HS-27A (cell line): ENCODE measurements at places on chromosomes 12 and 14.

DNA sequence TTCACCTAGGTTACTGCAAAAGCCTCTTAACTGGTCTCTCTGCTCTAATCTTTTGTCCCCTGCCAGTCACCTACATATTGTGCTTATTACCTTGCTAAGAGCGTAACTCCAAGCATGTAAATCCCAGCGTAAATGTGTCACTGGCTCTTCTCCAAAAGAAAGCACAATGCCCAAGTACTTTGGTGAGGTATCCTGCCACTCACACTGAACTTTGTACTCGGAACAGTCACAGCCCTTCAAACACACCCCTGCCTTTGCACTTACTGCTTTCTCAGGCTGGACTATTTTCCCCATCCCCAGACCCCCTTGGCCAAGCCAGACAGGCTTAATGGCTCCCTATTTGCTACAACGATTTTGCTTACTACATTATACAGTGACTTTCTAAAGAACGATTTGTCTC is 31.7 kb downstream of the GALNT4 start:
- DNase-seq = no peak

DNA sequence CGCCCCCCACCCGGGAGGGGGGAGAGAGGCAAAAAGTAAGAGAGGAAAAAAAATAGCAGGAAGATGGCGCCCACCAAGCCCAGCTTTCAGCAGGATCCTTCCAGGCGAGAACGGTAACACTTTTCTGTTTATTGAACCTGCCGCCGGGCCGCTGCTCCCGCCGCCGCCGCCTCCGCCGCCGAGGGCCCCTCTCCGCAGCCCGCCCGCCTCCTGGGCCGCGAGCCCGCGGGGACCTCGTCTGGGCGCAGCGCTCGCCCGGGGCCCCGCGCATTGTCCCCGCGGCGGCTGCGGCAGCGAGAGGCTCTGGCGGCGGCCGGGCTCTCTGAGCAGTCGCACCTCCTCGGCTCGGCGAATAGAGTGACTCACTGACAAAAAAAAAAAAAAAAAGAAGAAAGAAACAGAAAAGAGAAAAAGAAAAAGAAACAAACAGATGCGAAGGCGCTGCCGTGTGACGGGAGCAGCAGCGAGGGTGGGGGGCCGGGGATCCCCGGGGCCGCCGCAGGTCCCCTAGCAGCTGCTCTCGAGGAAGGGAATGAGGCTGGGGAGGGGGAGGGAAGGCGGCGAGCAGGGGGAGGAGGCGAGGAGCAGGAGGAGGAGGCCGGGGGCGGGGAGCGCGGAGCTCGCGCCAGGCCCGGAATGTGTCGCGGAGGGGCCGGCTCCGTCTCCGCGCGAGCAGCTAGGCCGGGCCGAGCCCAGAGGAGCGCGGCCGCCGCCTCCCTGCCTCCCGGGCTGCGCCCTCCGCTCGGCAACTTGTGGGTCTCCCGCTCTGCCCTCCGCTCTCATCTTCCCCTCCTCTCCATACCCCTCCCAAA is 781 bp downstream of the NPAS3 start:
- peak; percentile 4 for DNase-seq

- no peak for DNase-seq
These were observed 2.0 kb upstream of the STON2 start for GRCh38 chr14:81402123-81402495.

- DNase-seq = no peak
These were observed 668 bp downstream of the RAPGEF3 start for GRCh38 chr12:47757840-47758583.

- no peak for DNase-seq
These were observed 58.5 kb upstream of the HIF1A start for GRCh38 chr14:61636779-61637178.

DNA sequence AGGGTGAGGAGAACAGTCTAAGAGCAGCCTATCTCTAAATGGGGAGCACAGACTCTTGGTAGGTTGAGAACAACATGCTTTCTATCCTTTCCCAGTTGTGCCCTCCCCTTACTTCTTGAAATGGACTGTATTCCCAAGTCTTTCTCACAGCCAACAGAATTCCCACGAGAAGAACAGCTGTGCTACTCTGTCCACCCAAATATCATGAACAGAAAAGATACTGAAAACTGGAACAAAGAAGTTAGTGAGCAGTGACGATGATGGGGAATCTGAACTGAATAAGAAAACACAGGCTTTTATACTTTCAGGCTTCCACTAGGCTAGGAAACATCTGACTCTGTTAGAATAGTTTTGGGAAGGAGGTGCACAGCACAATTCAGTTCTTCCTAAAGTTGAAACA is 3.4 kb downstream of the NACA start:
- DNase-seq = no peak

- no peak for DNase-seq
These were observed 29.2 kb downstream of the TMTC1 start for GRCh38 chr12:29754235-29755189.

- no peak for DNase-seq
These were observed at the start of gene TMEM229B for GRCh38 chr14:67487937-67488893. TMEM229B (minus strand) TSS chr14:67488721; CDS start chr14:67473923, 14,798 bp downstream.

- no peak for DNase-seq
These were observed 266.4 kb downstream of the LRFN5 start for GRCh38 chr14:41872931-41873685.

DNA sequence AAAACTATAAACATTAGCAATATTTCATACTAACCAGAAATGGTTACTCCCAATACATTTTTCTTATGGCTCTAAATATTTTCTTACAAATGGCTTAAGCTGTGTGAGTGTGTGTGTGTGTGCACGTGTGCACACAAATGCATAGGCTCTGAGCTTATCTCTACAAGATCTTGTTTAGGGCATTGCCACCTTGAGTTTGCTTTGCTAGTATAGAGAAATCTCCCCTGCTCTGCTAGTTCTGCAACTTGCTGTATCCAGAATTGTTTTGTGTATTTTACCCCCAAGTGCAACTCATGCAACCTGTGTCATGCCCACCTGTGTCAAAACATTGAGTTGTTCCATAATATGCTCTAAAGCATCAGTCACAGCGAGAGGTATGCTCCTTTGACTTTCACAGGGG is 72.5 kb upstream of the DUSP6 start:
- no peak for DNase-seq

DNA sequence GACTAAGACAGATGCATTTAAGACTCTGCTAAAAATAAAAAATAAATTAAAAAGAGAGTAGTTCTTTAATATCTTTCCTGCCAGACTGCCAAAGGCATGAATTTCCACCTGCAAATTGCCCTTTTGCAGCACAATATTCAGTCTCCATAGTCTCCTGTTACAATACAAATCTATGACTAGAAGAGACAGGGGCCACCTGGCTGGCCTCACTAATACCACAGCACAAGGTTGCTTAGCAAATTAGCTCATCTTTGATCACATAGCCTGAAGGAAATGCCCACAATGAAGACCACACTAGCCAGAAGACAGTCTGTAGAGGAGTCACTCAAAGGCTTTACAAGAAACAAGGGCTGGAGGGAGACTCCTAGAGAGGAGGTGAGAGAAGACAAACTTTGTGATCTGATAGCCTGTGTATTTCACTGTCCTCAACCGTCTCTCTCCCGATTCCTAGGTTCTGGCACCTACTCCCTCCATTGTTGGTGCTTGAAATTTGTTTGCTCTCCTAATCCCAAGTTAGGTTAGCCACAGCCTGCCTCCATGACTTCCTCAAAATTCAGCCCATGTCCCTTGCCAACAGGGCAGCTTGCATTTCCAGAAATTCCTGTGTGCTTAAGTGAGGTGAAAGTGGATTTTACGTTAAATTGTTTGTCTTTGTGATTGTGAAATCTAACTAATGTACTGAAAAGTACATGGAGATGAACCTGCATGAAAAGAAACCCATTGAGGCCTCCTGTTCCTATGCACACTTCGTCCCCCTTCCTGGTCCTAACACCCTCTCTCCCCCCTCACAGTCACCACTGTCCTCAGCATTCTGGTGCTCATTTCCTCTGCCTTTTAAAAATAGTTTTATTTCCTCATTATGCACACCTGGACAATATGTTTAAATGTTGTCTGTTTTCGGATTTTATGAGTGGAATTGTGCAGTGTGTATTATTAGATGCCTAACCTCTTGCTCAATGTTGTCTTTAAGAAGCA is 88.7 kb upstream of the PLXNC1 start:
- DNase-seq = no peak

DNA sequence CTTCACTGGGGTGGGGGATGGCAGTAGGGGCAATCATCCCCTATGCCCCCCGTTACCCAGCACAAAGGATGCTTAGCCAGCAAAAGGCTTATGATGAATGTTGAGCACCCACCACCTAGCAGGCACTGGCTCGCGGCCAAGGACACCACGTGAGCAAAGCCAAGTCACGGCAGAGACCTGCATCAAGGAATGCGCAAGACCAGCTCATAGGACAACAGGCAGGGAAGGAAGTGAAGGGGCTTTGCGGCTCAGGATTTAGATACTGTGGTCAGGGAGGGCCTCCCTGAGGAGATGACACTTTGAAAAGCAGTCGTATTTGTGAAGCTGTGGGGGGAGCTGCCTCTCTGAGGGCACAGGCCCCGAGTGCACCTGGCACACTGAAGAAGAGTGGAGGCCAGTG is 32.8 kb downstream of the SH2B3 start:
- DNase-seq = no peak

- DNase-seq = no peak
These were observed 1158.4 kb upstream of the TMEM132C start for GRCh38 chr12:127108360-127109215.

GRCh38 chr12:49260571-49261363 is 4.1 kb upstream of the TUBA1C start:
- no peak for DNase-seq

- DNase-seq = no peak
These were observed 335.6 kb downstream of the SNAPC1 start for GRCh38 chr14:62097824-62098223.

DNA sequence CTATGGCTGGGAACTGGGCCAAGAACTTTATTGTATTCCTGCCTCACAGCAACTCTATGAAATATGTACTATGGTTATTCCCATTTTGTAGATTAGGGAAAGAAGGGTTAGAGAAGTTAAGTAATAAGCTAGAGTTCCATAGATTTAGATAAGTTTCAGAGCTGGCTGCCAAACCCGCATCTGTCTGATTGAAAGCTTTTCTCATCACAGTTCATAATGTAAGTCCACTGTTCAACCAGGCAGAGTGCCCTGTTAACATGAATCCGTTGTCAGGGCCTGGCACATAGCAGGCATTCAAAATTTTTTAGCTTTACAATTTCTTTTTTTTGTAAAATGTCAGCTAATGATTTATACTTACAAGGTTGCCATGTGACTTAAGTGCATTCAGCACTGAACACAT is 467.3 kb downstream of the NRXN3 start:
- no peak for DNase-seq

DNA sequence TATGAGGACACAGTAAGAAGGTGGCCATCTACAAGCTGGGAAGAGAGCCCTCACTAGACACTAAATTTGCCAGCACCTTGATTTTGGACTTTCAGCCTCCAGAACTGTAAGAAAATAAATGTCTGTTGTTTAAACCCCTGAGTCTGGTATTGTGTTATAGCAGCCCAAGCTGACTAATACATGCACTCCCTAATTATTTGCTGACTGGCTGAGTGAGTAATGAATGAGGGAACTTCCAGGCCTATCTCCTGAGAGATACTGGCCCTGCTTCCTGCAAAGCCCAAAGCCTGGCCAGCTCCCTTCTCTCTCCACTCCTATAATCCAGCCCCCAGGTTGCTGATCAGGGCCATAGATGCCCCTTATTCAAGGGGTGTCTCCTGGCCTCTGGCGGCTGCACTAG is 120.0 kb upstream of the NOS1 start:
- DNase-seq = no peak

DNA sequence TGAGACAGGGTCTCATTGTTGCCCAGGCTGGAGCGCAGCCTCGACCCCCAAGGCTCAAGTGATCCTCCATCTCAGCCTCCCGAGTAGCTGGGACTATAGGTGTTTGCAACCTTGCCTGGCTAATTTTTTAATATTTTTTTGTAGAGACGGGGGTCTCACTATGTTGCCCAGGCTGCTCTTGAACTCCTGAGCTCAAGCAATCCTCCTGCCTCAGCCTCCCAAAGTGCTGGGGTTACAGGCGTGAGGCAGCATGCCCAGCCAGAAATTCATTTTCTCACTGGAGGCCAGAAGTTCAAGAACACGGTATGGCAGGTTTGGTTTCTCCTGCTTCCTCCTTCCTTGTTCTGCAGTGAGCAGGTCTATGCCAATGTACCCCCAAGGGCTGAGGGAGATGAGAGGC is 3.7 kb downstream of the RNASE1 start:
- no peak for DNase-seq

- no peak for DNase-seq
These were observed 5.7 kb upstream of the FAIM2 start for GRCh38 chr12:49909356-49909755.

- no peak for DNase-seq
These were observed 16.8 kb upstream of the FOS start for GRCh38 chr14:75261820-75262219.

GRCh38 chr12:111925171-111925570 is 83.1 kb downstream of the MAPKAPK5 start:
- no peak for DNase-seq

DNA sequence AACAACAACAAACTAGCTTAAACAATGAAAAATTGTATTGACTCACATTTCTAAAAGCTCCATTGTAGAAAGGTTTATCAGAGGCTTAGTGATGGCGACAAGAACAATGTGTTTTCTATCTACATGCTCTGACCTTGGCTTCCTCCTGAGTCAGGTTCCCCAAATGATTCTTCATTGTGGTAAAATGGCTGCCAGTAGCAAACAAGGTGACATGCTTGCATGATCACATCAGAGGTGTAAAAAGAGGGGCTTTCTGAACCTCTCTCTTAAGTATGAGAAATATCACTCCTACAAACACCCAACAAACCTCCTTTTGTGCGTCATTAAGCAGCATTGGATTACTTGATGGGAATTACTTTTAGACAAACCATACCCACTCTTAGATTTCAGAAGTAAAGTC is 252.4 kb upstream of the SYT1 start:
- no peak for DNase-seq

- DNase-seq = no peak
These were observed 660 bp upstream of the MCRS1 start for GRCh38 chr12:49568442-49569162.

GRCh38 chr12:93447555-93448290 is 6.0 kb upstream of the UBE2N start:
- DNase-seq = no peak

GRCh38 chr12:4286228-4286627 is 12.7 kb downstream of the CCND2 start:
- DNase-seq = no peak

- no peak for DNase-seq
These were observed 13.2 kb upstream of the KRT80 start for GRCh38 chr12:52204931-52205505.

DNA sequence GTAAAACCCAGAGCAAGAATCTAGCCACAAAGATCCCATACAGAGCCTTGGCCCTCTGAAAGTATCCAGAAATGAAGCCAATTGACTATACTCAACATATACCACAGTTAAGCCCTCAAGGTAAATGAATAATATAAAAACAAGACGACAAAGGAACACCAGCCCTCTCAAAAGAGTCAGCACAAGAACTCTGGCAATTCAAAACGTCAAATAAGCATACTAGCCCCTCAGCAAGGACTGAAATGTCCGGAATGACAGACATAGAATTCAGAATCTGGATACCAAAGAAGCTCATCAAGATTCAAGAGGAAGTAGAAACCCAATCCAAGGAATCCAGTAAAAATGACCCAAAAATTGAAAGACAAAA is 49.9 kb downstream of the GTF2A1 start:
- DNase-seq = no peak

GRCh38 chr12:133233006-133233405 is 2.7 kb downstream of the ANHX start:
- DNase-seq = no peak

- DNase-seq = no peak
These were observed 182.5 kb downstream of the GXYLT1 start for GRCh38 chr12:41962171-41962572.
